Bone marrow (tissue), 2 donors: ENCODE measurements at places on chromosomes 3 and 15.

DNA sequence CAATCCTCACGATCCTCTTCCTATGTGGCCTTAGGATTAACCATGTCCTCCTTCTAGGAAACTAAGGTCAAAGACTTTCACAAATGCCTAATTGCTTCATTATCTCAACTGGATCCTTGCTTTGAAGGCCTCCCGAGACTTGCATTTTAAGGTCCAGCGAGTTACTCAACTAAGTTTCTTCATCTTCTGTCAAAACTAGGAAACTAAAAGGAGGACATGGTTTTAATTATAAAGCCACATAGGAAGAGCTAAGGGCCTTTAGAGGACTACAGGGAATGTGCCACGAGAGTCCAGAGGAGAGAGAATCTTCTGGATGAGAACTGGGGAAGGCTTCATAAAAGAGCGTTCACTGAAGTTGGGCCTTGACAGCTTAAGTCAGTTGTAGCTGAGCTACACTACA, 87.8 kb upstream of the LPP start:
- no peak for DNase-seq

DNA sequence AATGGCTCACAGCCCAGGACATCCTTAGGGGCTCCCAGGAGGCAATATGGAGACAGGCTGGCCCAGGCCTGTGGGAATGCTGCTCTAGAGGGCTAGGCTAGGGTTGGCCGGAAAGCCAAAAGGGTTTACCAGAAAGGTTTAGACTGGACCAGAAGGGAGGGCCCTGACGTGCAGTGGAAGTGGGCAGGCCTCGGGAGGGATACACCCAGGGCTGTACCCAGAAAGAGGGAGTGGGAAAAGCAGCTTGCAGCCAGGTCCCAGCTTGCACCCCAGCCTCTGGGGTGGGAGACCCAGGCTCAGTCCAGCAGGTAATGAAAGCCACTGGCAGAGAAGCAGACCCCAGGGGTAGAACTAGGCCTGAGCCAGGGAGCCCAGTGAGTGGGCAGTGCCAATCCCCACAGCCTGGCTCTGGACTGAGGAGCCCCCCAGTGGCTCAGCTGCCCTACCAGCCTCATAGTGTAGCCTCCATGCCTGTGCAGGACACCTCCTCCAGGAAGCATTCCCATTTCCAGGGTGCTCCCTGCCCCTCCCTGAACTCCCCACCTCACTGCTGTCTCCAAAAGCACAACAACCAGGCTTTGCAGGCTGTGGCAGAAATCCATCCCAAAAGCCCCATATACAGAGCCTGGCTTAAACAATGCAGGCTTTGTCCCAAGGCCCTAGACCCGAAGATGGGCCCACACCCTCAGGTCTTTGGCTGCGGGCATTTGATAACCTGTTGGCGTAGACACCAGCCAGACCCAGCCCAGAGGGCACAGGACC, 3.5 kb downstream of the GORASP1 start:
- DNase-seq = no peak

DNA sequence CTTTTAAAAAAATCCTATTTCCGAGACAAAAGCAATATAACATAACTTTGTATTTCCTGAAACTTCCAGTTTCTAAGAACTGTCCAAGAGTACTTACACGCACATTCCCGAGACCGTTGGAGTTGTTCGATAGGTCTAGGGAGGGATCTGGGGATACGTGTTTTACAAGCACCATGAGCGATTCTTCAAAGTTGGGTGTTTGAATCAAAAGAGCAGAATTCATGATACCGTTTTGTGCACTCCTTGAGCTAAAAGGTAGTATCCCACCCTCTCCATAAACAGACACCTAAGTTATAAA, 700 bp upstream of the EDEM1 start:
- DNase-seq = no peak

- DNase-seq = no peak
These were observed 82.8 kb downstream of the DUT start for GRCh38 chr15:48414015-48414414.

- DNase-seq = no peak
These were observed 691 bp downstream of the RHCG start for GRCh38 chr15:89495638-89496145.

DNA sequence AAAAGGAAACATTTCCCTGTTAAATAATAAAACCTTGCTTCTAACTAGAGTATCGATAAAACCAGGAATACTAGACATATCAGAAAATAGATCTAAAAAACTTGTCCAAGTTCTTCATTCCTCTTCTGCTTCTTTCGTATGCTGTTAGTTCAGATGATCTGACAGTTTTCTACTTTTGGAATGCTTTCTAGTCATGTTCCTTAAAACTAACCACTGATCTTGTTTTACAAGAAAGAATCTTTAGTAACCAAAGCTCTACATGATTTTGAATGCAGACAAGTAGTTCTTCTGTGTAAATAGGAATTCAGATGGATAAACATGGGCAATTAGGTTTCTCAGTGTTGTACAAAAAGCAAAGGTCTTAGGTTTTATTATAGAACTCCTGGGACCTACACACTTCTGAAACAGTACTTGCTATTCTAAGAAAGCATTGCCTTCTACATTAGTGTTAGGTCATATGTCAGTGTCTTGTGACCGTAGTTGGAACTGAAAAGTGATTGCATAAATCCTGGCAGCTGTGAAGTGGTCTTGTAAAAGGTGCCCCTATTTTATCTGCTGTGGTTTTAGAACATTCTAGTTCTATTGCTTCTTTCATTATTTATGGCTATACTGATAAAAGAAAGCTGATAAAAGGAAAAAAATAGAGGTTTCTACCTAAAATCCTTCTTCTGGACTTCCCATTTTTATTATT, 40.7 kb downstream of the SNRK start:
- no peak for DNase-seq

DNA sequence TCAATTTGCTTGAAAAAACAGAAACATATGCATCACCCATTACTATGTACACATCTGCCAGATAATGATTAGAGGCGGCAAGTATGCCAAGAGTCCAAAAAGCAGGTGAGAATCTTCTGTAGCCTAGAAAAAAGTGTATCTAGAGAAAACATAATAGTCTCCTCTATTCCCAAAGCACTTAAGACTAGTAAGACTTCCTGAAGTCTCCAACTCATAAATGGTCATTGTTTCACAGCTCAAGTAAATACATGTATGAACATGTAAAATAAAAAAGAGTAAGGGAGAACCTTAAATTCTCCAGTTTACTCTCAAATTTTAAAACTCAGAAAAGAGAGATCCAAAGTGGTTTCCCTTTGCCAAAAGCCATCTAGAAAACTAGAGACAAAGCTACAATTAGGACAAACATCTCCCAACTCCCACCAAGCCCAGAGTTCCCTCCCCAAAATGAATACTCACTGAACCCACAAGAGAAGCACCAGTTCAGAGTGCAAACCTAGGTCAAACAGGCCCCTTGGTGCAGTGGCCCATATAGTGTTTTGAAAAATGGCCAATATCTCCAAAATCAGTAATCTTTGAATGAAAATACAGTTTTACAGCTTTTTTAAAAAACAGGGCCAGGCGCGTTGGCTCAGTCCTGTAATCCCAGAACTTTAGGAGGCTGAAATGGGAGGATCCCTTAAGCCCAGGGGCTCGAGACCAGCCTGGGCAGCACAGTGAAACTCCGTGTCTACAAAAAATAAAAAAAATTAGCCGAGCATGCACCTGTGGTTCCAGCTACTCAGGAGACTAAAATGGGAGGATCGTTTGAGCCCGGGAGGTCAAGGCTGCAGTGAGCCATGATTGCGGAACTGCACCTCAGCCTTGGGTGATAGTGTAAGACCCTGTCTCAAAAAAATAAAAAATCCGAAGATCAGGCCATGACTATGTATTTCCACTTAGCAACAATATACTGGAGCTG, 11.0 kb upstream of the MAP4 start:
- no peak for DNase-seq

- no peak for DNase-seq
These were observed 107.1 kb upstream of the C15orf61 start for GRCh38 chr15:67413770-67414390.

DNA sequence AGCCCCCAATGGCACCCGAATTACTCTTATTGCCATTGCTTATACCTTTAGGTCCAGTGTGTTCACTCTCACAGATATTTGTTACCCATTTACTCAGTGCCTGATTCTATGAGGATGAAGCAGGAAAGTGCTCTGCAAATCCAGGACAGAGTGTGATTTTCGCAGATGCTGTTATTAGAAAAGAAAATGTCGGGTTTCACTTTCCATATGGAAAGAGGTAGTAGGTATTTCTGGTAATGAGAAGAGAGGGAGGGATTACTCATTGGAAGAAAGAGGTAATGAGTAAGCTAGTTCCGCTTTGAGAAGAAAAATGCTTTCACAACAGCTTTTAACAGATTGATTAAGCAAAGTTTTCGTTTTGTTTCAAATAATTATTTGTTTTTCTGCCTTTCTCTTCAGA, 336.3 kb upstream of the CFAP20DC start:
- no peak for DNase-seq

- DNase-seq = no peak
These were observed 45.4 kb downstream of the BTD start for GRCh38 chr3:15646851-15647511.

DNA sequence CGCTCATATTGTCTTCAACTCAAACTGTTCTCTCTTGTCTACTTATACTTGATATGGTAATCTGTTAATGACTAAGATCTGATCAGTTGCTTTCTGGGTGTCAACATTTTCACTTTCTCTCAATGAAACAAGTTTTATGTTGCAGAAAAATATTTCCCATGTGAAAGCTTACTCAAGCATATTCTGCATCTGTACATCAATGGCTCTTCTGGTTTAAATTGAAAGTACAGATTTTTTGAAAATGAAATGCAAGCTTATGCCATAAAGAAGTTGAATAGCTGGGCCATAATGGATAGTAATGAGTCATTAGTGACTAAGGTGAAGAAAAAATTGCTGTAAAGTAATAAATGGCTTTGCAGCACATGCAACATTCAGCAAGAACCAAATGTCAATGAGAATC, 140.7 kb downstream of the BCHE start:
- DNase-seq = no peak

- DNase-seq = no peak
These were observed 4.3 kb upstream of the NR1D2 start for GRCh38 chr3:23940775-23941174.

DNA sequence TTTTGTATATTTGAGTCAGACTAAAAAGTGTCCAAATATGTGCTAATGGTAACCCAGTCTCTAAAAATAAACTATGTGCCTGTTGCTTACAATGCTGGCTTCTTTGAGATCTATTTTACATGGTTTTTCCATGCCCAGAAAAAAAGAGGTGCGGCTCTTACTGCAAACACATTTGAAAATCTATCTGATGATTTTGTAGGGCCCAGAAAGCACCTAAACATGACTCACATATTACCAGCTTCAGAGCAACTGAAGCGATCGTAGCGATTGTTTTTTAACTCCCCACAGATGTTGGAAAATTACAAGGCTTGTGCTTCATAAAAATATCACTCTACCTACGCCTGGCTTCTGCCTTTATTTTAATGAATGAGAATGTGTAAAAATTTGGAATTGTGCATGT, 53.5 kb downstream of the SUCNR1 start:
- no peak for DNase-seq

DNA sequence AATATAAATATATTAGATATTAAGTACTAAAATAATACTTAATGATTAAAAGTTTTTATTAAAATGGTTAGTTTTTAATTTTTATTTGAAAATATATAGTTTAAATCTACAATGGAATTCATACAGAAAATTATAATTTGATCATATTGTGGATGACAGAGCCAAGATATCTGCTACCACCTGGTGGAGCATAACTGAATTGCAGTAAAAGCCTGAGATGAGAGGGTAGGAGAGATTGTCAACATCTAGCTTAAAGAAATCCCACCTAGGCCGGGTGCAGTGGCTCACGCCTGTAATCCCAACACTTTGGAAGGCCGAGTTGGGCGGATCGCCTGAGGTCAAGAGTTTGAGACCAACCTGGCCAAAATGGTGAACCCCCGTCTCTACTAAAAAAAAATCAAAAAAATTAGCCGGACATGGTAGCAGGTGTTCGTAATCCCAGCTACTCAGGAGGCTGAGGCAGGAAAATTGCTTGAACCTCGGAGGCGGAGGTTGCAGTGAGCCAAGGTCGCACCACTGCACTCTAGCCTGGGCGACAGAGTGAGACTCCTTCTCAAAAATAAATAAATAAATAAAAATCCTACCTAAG, 25.1 kb upstream of the CSTA start:
- DNase-seq = no peak

DNA sequence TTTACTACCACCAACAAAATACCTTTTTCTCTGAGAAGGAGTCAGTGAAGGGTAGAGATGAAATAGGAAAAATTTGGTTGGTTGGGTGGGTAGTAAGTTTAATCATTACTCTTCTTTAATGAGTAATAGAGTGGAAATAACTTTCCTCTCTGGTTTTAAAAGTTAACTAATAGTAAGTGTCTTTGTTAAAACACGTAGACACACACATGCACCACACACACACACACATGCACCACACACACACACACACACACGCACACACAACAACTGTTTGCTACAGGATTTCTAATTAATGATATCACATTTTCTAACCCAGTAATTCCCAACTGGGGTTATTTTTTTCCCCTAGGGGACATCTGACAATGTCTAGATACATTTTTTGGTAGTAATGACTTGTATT, 84.1 kb downstream of the CHL1 start:
- DNase-seq = no peak

DNA sequence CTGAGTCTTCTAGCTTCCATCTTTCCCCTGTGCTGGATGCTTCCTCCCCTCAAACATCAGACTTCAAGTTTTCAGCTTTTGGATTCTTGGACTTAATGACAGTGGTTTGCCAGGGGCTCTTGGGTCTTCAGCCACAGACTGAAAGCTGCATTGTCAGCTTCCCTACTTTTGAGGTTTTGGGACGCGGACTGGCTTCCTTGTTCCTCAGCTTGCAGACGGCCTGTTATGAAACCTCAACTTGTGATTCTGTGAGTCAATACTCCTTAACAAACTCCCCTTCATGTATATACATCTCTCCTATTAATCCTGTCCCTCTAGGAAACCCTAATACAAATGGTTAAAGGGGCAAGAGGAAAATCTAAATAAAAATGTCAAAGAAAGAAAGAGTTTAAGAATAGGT, 100.1 kb downstream of the ABI3BP start:
- no peak for DNase-seq

DNA sequence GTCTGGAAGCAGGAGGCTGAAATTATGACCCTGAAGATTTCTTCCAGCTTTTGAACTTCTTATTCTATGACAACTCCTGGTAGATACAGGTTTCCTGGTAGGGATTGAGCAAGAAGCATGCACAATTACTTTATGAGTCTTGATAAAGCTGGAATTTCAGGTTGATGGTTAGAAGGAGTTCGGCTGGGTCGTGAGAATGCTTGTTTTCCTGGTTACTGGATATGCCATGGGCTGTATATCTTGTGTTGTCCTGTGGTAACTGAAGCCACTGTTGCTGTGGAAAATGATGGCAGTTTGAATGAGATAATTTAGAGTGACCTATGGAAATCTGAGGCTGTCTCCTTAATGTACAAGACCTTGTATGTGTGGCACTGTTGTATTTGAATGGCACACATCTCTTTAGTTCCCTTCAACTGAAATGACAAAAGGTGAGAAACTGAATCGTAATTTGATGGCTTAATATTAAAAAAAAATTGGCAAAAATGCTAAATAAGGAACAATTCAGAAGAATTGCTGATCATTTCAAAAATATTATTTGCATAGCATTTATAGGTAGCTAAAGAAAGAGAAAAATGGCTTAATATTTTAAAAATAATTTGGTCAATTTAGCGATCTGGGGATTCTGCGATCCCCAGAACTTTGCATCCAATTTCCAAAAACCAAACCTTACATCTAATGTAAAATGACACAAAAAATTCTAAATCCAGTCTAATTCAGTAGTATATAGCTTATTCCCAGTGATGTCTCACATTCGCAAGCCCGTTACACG, 1.1 kb upstream of the UBE2E1 start:
- DNase-seq = no peak

- DNase-seq = no peak
These were observed 24.9 kb downstream of the SIAH2 start for GRCh38 chr3:150737874-150738679.
